Karpas-422 (cell line): ENCODE measurements at places on chromosomes 11 and 22. TPM values are rescaled to one million over a fixed set of nuclear protein-coding genes. Genes with fewer than 3 reads are reported as not detected.
A peak's percentile ranks its signal among the peaks of the same experiment; 100 is the strongest.

- H3K36me3 ChIP-seq, result no peaks in the 10 kb centered on the region
- H3K4me3 ChIP-seq, result no peak overlapping the region
- H3K27me3 ChIP-seq, result peaks cover 5% of the 10 kb centered on the region; the same call in 1 of the 2 replicates
- DNase-seq, result no peak
- H3K27ac ChIP-seq, result no peak overlapping the region
- peaks cover 3% of the 10 kb centered on the region for H3K4me1 ChIP-seq
Observed at GRCh38 chr11:96332126-96332771, 10.7 kb downstream of the MAML2 start.

The NRIP3 gene
- total RNA-seq, result not detected in 2 replicates

The THY1 gene
- not detected in 2 replicates for total RNA-seq

DNA sequence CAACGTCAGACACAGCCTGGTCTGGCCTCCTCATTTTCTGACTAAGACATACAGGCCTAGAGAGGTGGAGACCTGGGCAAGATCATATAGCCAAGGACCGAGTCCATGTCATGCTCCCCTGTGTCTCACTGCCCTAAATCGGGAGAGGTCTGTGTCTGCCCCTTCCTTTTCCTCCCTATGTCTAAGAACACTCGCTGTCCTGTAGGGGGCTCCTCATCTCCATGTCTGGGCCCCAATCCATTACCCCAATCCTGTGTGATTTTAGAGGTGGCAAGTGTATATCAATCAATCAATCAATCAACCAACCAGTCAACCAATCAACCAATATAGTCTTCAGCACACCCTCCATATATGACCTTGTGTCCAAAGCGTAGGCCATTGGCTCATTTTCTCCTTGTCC is 125.7 kb downstream of the KIRREL3 start:
- peak; percentile 51 for DNase-seq
- H3K36me3 ChIP-seq, result no peaks in the 10 kb centered on the region
- no peaks in the 10 kb centered on the region for H3K27me3 ChIP-seq
- peaks cover 11% of the 10 kb centered on the region for H3K4me1 ChIP-seq

GRCh38 chr11:7299393-7299792 is 47.7 kb downstream of the SYT9 start:
- H3K36me3 ChIP-seq, result no peaks in the 10 kb centered on the region
- no peaks in the 10 kb centered on the region for H3K4me1 ChIP-seq
- H3K27me3 ChIP-seq, result no peaks in the 10 kb centered on the region
- DNase-seq, result no peak

The DRD2 gene
- total RNA-seq, result not detected in 2 replicates

GRCh38 chr22:41146573-41146972 is 54.2 kb downstream of the EP300 start:
- H3K4me3 ChIP-seq, result no peak overlapping the region
- H3K27ac ChIP-seq, result no peak overlapping the region
- H3K36me3 ChIP-seq, result peaks cover 67% of the 10 kb centered on the region
- no peaks in the 10 kb centered on the region for H3K4me1 ChIP-seq
- DNase-seq, result peak; percentile 59

DNA sequence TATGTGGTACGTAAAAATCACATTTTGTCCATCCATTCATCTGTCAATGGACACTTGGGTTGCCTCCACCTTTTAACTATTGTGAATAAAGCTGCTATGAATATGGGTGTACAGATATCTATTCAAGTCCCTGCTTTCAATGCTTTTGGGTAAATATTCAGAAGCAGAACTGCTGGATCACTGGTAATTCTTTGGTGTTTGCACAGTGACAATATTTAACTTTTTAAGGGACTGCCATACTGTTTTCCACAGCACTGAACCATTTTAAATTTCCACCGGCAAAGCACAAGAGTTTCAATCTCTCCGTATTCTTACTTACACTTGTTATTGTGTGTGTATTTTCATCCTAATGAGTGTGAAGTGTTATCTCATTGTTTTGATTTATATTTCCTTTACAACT is 79.4 kb downstream of the RBFOX2 start:
- H3K27ac ChIP-seq, result no peak overlapping the region
- H3K27me3 ChIP-seq, result no peaks in the 10 kb centered on the region
- H3K4me1 ChIP-seq, result no peaks in the 10 kb centered on the region
- H3K36me3 ChIP-seq, result no peaks in the 10 kb centered on the region
- no peak overlapping the region for H3K4me3 ChIP-seq

DNA sequence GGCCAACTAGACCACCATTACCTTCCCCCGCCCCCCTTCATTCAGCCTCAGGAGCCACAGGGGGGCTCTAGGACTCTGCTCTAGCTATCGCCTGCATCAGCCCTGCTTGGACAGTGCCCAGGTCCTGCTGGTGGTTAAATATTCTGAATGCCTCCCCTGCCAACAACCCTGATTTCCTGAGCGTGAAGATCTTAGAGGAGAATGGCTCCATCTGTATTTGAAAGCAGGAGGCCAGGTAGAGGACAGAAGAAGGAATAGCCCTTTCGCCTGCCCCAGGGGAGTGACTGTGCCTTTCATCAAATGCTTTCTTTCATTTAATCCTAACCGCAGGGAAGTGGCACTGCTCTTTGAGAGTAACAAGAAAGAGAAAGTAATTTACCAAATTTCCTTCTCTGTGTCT is 69.2 kb downstream of the ISX start:
- no peaks in the 10 kb centered on the region for H3K36me3 ChIP-seq
- no peak overlapping the region for H3K4me3 ChIP-seq
- no peak for DNase-seq
- H3K27ac ChIP-seq, result no peak overlapping the region
- no peaks in the 10 kb centered on the region for H3K27me3 ChIP-seq
- peaks cover 9% of the 10 kb centered on the region for H3K4me1 ChIP-seq

GRCh38 chr11:76010051-76010450 is 195.0 kb downstream of the UVRAG start:
- H3K27ac ChIP-seq, result no peak overlapping the region
- DNase-seq, result no peak
- peaks cover 5% of the 10 kb centered on the region; the same call in 1 of the 2 replicates for H3K4me1 ChIP-seq

GRCh38 chr22:21937821-21938070 is 14.9 kb downstream of the PPM1F start:
- H3K4me3 ChIP-seq, result peak overlapping the region; percentile 69; the same call in 1 of the 2 replicates
- peaks cover 19% of the 10 kb centered on the region for H3K4me1 ChIP-seq
- no peaks in the 10 kb centered on the region for H3K36me3 ChIP-seq

GRCh38 chr11:18019650-18020049 is 6.8 kb upstream of the SERGEF start:
- H3K27me3 ChIP-seq, result no peaks in the 10 kb centered on the region
- H3K27ac ChIP-seq, result no peak overlapping the region
- no peak overlapping the region for H3K4me3 ChIP-seq
- no peak for DNase-seq
- H3K36me3 ChIP-seq, result no peaks in the 10 kb centered on the region

The IL18 gene
- not detected in 2 replicates for total RNA-seq

- no peaks in the 10 kb centered on the region for H3K36me3 ChIP-seq
- peak within 1 kb of the TSS; percentile 87 for H3K4me3 ChIP-seq
- peaks cover 59% of the 10 kb centered on the region for H3K4me1 ChIP-seq
- H3K27ac ChIP-seq, result peak within 1 kb of the TSS; percentile 51
- H3K27me3 ChIP-seq, result no peaks in the 10 kb centered on the region
Observed at GRCh38 chr22:31292236-31292989, at the start of gene PIK3IP1. Gene PIK3IP1 (minus strand): TSS chr22:31292488. CDS start chr22:31292344, 144 bp downstream.

The FAM180B gene
- total RNA-seq, result not detected in 2 replicates

The CCDC157 gene
- 0.69 and 0.82 TPM in 2 replicates for total RNA-seq

GRCh38 chr11:14644226-14645014 is 816 bp downstream of the PDE3B start:
- H3K27me3 ChIP-seq, result no peaks in the 10 kb centered on the region
- no peaks in the 10 kb centered on the region for H3K4me1 ChIP-seq
- no peak for DNase-seq
- H3K4me3 ChIP-seq, result no peak overlapping the region

DNA sequence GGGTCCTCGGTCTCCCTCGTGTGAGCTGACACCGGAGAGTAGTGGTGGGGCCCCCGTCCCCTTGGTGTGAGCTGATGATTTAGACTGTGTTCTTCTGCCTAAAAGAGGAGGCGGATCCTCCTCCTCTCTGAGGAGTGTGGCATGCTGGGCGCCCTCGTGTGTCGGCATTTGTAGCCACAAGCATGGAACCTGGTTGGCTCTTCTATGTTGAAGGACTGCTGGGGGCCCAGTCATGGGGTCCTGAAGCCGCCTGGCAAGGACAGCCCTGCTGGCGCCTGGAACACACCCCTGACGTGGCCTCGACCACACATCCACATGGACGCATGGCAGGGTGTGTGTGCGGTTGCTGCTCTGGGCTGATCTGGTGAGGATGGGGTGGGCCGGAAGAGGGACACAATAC is 50.2 kb downstream of the AP2A2 start:
- H3K27me3 ChIP-seq, result no peaks in the 10 kb centered on the region
- peak; percentile 71 for DNase-seq
- no peaks in the 10 kb centered on the region for H3K36me3 ChIP-seq

GRCh38 chr11:117232911-117233409 is 489 bp downstream of the RNF214 start:
- DNase-seq, result no peak
- H3K4me3 ChIP-seq, result peak overlapping the region; percentile 88
- peaks cover 33% of the 10 kb centered on the region for H3K4me1 ChIP-seq
- no peaks in the 10 kb centered on the region for H3K36me3 ChIP-seq
- peak overlapping the region; percentile 80 for H3K27ac ChIP-seq

The INS gene
- not detected in 2 replicates for total RNA-seq

DNA sequence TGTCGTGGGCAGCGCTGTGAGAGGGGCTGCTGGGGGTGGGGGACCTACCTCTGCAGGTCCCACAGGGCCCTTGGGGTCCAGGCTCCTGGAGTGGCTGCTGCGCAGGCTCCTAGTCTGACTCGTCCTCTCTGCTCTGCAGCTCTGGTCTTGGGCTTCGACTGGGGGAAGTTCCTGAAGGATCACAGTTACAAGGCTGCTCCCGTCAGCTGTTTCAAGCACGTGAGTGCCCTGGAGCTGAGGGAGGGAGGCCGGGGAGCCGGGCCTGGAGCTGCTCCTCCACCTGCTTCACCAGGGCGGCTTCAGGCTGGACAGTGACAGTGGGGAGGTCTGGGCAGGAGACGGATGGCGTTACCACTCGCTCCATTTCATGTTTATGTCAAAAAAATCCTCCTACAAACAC is 11.9 kb downstream of the L3MBTL2 start:
- H3K4me3 ChIP-seq, result no peak overlapping the region
- no peak overlapping the region for H3K27ac ChIP-seq
- no peak for DNase-seq
- peaks cover 23% of the 10 kb centered on the region for H3K36me3 ChIP-seq
- no peaks in the 10 kb centered on the region for H3K27me3 ChIP-seq

GRCh38 chr11:127843483-127844396 is 743.6 kb downstream of the ETS1 start:
- H3K27me3 ChIP-seq, result no peaks in the 10 kb centered on the region
- no peak overlapping the region for H3K4me3 ChIP-seq
- DNase-seq, result peak; percentile 73
- H3K36me3 ChIP-seq, result no peaks in the 10 kb centered on the region
- H3K4me1 ChIP-seq, result no peaks in the 10 kb centered on the region

GRCh38 chr11:75289511-75289760 is 48.9 kb downstream of the TPBGL start:
- no peaks in the 10 kb centered on the region for H3K36me3 ChIP-seq
- no peak overlapping the region for H3K4me3 ChIP-seq
- no peak overlapping the region for H3K27ac ChIP-seq
- no peaks in the 10 kb centered on the region for H3K27me3 ChIP-seq

- H3K4me1 ChIP-seq, result no peaks in the 10 kb centered on the region
- H3K36me3 ChIP-seq, result no peaks in the 10 kb centered on the region
- no peak overlapping the region for H3K4me3 ChIP-seq
- no peak overlapping the region for H3K27ac ChIP-seq
- DNase-seq, result no peak
Observed at GRCh38 chr11:117376517-117376916, 48.9 kb downstream of the CEP164 start.

- H3K4me1 ChIP-seq, result no peaks in the 10 kb centered on the region
- H3K36me3 ChIP-seq, result no peaks in the 10 kb centered on the region
- no peaks in the 10 kb centered on the region for H3K27me3 ChIP-seq
- DNase-seq, result no peak
- H3K27ac ChIP-seq, result no peak overlapping the region
Observed at GRCh38 chr22:48369789-48370507, 1457.7 kb downstream of the BRD1 start.

DNA sequence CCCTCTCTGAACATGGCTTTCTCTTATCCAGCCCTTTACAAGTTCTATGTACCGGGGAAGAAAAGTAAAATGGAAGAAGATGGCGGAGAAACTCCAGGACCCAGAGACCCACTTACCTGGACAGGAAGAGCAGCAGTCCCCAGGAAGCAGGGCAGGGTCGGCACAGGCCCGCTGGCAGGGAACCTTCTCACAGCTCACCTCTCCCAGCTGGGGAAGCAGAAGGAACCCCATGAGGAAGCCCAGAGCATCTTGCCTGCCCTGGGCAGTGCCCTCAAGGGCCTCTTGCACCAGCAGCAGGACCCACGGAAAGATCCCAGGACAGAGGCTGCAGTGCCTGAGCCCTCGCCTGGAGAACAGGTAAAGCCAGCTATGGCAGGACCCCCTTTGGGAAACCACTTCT is 23.4 kb downstream of the PGA5 start:
- H3K36me3 ChIP-seq, result no peaks in the 10 kb centered on the region
- H3K27ac ChIP-seq, result no peak overlapping the region

- no peaks in the 10 kb centered on the region for H3K4me1 ChIP-seq
- no peaks in the 10 kb centered on the region for H3K36me3 ChIP-seq
- no peak overlapping the region for H3K4me3 ChIP-seq
Observed at GRCh38 chr11:71248656-71249055, 3.7 kb downstream of the SHANK2 start.

GRCh38 chr11:59028105-59028504 is 58.0 kb upstream of the GLYATL1B start:
- no peak overlapping the region for H3K4me3 ChIP-seq
- no peaks in the 10 kb centered on the region for H3K4me1 ChIP-seq
- no peaks in the 10 kb centered on the region for H3K27me3 ChIP-seq
- no peaks in the 10 kb centered on the region for H3K36me3 ChIP-seq

The CD6 gene
- total RNA-seq, result not detected in 2 replicates

DNA sequence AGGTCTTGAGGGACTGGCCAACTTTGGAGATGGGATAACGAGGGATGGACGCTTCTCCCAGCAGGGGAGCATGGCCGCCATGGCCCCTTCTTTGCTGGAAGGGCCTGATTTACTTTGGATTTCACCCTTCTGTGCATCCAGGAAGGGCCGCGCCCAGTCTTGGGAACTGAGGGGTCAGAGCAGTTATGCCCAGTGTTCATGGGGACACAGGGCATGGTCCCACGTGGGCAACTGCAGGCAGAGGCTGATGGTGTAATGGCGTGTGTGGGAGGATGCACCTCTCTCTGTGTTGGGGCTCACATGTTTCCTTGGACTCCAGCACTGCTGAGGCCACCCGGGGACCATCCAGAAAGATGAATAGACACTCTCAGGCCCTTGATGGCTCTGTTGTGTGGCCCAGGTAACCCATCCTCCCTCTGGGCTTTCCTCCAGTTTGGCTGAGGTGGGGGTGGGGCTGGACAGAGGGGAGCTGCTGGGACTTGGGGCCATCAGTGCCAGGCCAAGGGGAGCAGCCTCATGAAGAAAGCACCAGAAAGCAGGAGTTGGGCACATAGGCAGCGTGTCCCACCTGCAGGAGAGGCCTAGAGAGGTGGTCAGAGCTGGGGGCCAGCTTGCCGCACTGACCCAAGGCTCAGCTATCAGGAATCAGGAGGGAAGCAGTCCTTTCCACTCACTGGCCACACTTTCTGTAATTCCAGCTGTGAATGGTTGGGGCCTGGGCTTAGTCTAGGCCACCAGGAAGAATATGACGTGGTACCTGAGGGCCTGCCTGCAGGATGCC is 1033.9 kb downstream of the TBC1D22A start:
- H3K27me3 ChIP-seq, result no peaks in the 10 kb centered on the region
- no peak overlapping the region for H3K27ac ChIP-seq
- H3K4me3 ChIP-seq, result no peak overlapping the region
- no peaks in the 10 kb centered on the region for H3K4me1 ChIP-seq
